ENCODE measurements at places on chromosomes 12 and 14. TPM values are rescaled to one million over a fixed set of nuclear protein-coding genes. Genes with fewer than 3 reads are reported as not detected.

The ACOT6 gene
- not detected for total RNA-seq

The INHBE gene
- 0.99 TPM for total RNA-seq

The RHOJ gene
- total RNA-seq, result 7.4 TPM

The SLC17A8 gene
- total RNA-seq, result not detected

The CFAP54 gene
- total RNA-seq, result 5.6 TPM

The PLEK2 gene
- total RNA-seq, result 2.8 TPM

All from fibroblast of the aortic adventitia (primary cell).